ENCODE measurements at places on chromosomes 12 and 14.
A peak's percentile ranks its signal among the peaks of the same experiment; 100 is the strongest.

DNA sequence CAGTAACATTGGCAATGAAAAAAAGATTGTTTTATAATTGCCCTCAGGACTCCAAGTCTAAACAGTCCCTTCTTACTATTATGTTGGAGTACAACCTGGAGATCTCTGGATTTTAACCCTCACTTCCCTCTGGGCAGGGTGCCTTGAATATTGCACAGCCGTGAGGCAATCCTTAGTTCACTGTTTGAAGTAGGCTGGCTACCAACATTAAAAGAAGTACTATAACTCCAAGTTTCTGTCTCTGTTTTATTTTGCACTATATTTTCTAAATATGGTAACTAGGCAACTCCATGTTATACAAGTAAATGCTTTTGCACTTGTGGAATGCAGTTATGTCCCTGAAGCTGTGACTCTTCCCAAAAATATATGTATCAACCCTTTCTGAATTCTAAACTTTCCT is 490.7 kb downstream of the EGLN3 start:
- no peak for DNase-seq

- DNase-seq = no peak
Measured at GRCh38 chr14:105335735-105336476, 21.4 kb downstream of the PACS2 start.

DNA sequence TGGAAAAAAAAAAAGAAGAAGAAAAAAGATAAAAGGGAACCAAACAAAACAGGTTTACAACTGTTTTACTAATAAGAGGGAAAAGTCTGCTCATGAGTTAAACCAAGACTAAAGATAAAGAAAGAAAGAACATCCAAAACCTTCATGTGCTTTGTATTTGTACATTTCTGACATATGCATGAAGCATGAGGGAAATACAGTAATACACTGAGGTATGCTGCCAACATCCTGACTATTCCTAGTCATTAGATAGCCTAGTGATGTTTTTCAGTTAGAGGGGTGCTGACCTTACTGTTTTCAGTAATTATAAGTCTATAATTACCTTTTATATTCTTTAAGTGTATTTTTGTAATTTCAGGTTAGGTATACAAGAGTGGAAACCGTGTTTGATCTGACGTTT is 793.3 kb downstream of the DIO2 start:
- no peak for DNase-seq

GRCh38 chr14:106506881-106507305 is 980.5 kb downstream of the TMEM121 start:
- no peak for DNase-seq

DNA sequence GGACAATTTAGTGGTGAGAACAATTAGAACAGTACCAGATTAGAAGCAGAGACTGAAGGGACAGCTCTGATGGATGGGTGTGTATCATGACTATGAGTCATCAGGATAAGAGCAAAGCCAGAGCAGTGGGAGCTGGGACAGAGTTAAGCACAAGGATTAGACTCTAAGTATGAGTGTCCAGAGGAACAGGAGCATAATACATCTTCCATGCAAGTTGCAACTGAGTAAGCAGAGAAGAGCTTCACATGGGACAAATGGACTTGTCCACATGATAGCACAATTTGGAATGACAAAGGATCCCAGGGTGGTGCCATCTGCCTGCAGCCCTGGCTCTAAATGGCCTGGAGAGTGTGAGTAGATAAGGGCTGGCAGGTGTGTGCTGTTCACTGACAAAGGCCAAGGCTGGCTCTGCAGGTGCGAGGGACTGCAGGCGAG is 226.4 kb upstream of the CAND1 start:
- no peak for DNase-seq

DNA sequence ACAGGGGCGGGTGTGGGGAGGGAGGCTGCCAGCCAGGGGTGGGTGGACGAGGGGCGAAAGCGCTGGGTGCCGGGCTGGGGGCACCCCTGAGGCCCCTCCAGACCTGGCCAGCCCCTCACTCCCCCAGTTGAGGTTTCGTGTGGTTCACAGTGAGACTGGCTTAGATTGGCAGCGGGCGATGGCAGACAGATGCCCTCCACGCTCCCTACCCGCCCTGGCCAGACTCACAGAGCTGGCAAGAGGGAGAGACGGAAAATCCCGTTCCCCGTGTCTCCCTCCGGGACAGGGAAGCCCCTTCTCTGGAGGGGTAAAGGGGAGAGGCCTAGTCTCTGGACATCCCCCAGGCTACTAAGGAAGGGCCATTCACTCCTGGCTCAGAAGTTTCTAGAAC is 33.2 kb upstream of the VPS37B start:
- DNase-seq = no peak

- no peak for DNase-seq
Measured at GRCh38 chr14:39264558-39264957, 30.8 kb downstream of the MIA2 start.

GRCh38 chr14:79661752-79662151 is 549.6 kb downstream of the DIO2 start:
- peak; percentile 13 for DNase-seq

DNA sequence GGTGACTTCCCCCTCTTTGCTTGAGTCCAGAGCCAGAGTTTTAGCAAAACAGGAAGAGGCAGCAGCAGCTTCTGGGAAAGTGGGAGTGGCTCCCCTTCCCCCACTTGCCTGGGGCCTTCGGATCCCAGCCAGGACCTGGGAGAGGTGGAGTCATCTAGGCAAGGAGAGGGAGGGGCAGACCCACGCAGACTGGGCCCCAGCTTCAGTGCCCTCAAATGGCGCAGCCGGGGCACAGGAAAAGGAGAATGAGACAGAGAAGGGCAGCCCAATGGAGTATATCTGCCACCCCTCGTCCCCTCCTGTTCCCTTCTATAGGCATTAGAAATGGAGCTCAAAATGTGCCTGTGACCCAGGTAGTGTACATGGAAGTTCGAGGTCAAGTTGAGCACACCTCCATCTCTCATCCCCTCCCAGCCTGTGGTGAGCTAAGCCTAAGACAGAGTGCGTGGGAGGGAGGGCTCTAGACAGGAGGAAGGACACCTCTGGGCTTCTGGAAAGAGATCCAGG is 9.3 kb upstream of the HDAC7 start:
- DNase-seq = no peak

DNA sequence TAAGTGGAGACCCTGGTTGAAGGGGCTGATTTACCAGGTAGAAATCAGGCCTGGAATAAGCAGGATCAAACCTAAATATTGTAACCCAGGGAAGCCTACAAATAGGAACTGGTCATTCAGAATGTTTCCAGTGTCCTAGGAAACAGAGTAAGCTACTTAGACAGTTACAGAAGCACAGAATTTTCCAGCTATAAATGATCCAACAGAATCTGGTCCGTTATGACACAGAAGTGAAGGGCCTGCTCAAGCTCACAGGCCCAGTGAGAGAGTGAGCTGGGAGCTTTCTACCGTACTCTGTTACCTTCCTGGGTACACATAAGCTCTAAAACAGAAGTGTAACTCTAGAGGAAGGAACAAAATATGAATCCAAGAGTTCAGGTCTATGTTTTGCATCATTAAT is 119.1 kb downstream of the TTC7B start:
- no peak for DNase-seq

GRCh38 chr12:12979126-12979525 is 20.9 kb downstream of the HEBP1 start:
- no peak for DNase-seq

DNA sequence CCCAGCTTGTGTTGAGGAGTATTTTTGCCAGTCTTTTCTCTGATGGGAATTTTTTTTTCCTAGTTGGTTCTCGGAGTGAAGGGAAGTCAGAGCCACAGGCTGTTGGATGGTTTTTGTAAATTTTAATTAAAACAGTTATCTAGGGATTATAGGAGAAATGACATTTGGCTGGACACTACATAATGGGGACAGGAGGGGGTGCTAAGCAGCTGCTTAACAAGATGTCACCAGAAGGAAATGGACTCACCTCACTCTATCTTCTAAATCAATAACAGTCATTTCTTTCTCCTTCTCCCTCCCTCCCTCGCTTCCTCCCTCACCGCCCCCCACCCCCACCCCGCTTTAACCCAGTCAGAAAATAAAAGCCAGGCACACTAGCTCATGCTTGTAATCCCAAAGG is 93.4 kb upstream of the TMEM233 start:
- DNase-seq = no peak

GRCh38 chr12:54025499-54026405 is 2.5 kb upstream of the HOXC6 start:
- no peak for DNase-seq

- no peak for DNase-seq
Measured at GRCh38 chr12:16604596-16605252, 1.2 kb downstream of the LMO3 start.
